AG04450 (cell line): ENCODE measurements at places on chromosomes 6 and 20. TPM values are rescaled to one million over a fixed set of nuclear protein-coding genes. Genes with fewer than 3 reads are reported as not detected.

Gene OR2H1
- not detected in 2 replicates for polyA plus RNA-seq

Gene ZBTB46
- polyA plus RNA-seq, result 2.0 and 2.8 TPM in 2 replicates

Gene MGME1
- 9.9 and 13.5 TPM in 2 replicates for polyA plus RNA-seq

Gene GABRR1
- polyA plus RNA-seq, result not detected in 2 replicates

Gene FOXP4
- polyA plus RNA-seq, result 1.9 and 3.1 TPM in 2 replicates

Gene ZNF334
- 3.3 and 4.0 TPM in 2 replicates for polyA plus RNA-seq

Gene SLC17A2
- not detected in 2 replicates for polyA plus RNA-seq

Gene PDE10A
- 7.8 and 8.9 TPM in 2 replicates for polyA plus RNA-seq

Gene LY6G6C
- not detected in 2 replicates for polyA plus RNA-seq

Gene MOXD1
- polyA plus RNA-seq, result 55.9 and 67.5 TPM in 2 replicates

DNA sequence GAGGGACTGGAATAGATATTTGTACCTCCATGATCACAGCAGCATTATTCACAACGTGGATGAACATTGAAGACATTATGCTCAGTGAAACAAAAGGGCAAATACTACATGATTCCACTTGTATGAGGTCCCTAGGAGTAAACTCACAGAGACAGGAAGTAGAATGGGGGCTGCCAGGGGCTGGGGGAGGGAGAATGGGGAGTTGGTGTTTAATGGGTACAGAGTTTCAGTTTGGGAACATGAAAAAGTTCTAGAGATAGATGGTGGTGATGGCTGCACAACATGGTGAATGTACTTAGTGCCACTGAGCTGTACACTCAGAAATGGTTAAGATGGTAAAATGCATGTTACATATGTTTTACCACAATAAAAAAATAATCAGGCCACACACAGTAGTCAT, 164.3 kb upstream of the RREB1 start:
- DNase-seq, result no peak

- no peak for DNase-seq
These were observed 254.8 kb downstream of the FOXC1 start for GRCh38 chr6:1864496-1864895.

- no peak for DNase-seq
These were observed 47.8 kb downstream of the CARMIL1 start for GRCh38 chr6:25326960-25327359.

- DNase-seq, result peak; percentile 33
These were observed 2.7 kb upstream of the ABHD16B start for GRCh38 chr20:63858393-63859165.

- DNase-seq, result no peak
These were observed 265.5 kb downstream of the ALDH8A1 start for GRCh38 chr6:134684423-134684795.

- no peak for DNase-seq
These were observed 87.1 kb downstream of the PSMG4 start for GRCh38 chr6:3345836-3346235.

GRCh38 chr6:107621229-107621937, 131.5 kb downstream of the SOBP start:
- DNase-seq, result no peak

DNA sequence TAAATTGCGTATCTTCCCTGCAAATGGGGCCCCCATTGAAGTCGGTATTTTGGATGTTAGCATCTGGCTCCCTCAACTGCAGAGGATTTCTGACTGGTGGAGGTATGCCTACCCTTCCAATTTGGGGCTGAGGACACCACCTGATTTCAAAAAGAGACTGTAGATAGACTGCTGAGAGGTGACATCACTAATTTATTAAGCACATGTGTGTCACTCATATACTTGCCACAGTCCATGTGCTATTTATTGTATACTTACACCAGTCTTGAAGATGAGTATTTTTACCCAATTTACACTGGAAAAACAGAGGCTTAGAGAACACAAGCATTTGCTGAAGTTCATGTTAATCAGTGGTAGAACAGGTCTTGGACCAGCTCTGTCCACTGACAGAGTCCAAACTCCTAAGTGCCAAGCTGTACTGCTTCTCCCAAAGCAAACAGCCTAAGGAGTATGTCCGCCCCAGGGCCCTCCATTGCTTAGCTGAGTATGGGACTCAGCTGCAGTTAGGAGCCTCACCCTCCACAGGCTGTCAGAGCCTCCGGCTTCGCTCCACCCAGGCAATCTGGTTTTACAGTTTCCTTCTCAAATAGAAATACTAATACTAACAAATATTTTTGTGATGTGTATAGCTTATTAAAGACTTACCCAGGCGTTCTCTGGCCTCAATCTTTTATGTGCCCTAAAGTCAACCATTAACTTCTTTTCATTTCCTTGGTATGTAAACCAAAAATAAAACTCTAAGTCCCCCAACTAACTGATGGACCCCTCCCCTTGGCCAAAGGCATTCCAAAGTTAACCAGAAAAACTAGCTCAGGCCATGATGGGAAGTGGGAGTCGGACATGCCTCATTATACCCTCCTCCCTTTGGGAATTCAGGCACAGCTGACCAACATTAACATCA, 17.5 kb downstream of the RIN2 start:
- no peak for DNase-seq

DNA sequence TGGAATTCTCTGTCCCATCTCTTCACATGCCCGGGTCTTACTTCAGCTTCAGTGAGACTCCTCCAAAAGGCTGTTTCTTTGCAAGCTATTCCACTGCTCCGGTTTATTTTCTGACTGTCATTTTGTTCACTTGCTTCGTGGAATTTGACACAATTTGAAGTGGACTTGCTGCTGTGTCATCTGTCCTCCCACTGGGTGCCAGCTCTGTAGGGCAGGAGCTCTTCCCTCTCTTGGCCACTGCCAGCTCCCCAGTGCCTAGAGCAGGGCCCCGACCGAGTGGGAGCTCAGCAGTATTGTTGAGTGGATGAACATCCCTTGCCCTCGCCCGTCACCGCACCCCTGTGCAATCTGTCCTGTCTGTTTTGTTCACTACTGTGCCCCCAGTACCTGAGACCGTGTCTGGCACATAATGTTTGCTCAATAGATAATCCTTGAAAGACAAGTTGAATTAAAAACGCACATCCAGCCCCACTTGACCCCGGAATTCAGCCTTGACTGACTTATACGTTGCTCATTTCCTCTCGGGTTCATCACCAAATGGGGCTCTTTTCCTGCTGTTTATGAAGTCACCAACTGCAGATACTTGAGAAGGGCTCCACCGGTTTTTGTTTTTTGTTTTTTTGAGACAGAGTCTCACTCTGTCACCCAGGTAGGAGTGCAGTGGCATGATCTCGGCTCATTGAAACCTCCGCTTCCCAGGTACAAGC, 170.3 kb upstream of the KCNG1 start:
- DNase-seq, result no peak

GRCh38 chr20:25284131-25284601, 36.3 kb downstream of the PYGB start:
- DNase-seq, result no peak

DNA sequence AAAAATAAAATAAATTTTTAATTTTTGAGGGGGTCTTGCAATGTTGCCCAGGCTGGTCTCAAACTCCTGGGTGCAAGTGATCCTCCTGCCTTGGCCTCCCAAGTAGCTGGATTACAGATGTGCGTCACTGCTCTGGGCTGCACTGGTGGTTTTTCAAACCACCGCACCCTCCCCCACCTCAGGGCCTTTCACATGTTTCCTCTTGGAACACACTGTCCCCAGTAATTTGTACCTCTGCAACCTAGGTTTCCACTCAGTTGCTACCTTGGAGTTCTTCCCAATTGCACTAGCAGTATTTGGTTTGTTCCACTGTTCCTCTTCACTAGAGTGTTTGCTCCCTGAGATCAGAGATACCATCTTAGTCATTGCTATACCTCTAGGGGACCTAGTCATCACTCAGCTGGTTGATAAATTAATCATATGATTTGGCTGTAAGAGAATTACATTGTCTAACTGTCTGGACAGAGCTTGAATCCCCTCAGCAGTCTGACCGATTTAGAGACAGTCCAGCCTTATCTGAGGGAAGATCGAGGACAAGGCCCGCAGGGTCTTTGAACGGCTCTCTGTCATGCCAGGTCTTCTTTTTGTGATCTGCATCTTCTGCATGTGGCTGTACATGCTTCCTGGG, 32.0 kb downstream of the CEP43 start:
- DNase-seq, result no peak

DNA sequence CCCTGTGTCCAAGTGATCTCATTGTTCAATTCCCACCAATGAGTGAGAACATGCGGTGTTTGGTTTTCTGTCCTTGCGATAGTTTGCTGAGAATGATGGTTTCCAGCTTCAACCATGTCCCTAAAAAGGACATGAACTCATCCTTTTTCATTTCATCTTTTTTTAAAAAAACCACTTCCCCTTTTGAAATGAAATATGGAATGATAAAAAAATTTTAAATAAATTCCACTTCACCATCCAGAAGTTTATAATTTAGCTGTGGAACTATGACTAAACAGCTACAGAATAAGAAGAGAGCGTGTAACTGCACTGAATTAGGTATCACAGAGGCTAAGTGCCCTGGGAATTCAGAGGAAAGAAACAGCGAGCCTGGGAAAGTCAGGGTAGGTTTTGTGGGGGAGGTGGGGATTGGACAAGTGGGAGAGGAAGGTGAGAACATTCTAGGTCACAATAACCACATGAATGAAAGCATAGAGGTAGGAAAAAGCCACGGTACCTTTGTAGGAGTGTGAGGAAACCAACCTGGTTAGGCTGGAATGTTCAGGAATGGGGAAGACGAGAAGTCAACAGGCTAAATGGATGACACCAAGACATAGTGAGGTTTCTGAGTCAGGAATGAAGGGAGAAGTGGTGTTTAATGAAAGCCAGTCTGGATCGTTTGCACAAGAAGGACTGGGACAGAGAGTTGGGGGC, 11.0 kb downstream of the TRIM10 start:
- DNase-seq, result no peak

DNA sequence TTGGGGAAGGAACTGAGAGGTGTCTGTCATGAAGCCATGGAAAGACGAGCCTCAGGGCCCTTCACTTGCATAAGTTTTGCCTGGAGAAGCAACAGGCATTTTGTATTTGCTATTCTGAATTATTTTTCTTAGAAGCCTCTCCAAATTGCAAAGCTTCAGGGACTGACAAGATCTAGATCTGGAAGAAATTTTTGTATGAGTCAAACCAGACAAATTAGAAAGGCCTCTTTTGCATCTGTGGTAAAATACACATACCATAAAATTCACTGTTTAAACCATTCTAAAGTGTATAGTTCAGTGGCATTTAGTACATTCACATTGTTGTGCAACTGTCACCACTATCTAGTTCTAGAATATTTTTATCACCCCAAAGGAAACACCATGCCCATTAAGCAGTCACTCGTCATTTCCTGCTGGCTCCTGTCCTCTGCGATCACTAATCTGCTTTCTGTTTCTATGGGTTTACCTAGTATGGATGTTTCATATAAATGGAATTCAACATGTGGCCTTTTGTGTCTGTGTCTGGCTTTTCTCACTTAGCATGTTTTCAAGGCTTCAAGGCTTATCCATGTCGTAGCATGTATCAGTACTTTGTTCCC, 269.1 kb downstream of the PHF3 start:
- DNase-seq, result no peak

- DNase-seq, result no peak
These were observed 61.6 kb downstream of the SNAP25 start for GRCh38 chr20:10280018-10280908.

DNA sequence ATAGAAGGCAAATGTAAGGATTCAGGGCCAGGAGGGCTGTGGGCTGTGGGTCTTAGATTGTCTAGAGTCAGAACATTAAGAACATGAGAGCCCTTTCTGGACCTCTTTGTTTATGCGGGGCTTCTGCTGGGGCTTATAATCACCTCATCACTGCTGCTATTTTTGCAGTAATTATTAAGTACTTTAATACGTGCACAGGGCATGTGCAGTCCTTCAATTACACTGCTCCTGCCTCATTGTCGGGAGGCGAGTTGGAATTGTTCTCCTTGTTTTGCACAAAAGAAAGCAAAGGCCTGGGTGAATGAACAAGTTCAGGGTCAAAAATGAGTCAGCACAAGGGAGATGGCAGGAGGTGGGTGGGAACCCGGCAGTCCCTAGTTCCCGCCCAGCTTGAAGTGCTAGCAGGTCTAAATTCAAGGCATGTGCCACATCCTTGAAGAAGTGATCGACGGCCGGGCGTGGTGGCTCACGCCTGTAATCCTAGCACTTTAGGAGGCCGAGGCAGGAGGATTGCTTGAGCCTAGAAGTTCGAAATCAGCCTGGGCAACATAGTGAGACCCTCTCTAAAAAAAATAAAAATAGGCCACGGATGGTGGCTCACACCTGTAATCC, 34.4 kb upstream of the PTPN1 start:
- DNase-seq, result no peak

DNA sequence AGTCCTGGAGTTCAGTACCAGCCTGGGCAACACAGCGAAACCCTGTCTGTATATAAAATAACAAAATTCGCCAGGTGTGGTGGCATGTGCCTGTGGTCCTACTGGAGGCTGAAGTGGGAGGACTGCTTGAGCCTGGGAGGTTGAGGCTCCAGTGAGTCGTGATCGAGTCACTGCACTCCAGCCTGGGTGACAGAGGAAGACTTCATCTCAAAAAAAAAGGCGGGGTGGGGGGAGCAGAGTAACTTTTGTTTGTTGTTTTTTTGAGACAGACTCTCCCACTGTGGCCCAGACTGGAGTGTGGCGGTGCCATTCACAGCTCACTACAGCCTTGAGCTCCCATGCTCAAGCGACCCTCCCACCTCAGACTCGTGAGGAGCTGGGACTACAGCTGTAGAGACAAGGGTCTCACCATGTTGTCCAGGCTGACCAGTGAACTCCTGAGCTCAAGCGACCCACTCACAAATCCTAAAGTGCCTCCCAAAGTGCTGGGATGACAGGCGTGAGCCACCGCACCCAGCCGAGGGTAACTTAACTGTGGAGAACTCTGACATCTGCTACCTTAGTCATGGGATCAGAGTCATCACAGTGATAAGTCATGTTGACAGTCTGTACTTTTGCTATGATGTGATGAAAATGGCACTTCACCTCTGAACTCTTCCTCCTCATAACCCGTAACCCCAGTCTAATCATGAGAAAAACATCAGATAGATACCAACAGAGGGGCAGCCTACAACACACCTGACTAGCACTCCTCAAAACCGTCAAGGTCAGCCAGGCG, 16.5 kb downstream of the PEDS1 start:
- DNase-seq, result no peak

DNA sequence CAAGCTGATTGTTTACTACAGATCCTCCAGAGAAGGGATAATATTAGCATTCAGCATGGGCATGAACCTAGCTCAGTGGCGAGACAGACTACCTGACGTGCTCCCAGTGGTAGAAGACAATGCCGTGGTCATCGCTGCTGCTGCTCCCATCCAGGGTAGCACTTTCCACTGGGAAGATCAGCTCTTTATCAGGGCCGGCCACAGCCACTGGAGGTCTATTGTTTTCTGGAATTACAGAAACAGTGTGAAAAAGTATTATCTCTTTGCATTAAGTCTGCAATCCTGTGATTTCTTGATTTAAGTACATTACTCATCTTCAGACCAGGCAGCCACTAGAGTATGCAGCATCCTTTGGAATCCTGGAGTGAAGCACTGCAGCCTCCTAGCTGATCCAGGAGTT, 75.0 kb downstream of the ALDH5A1 start:
- no peak for DNase-seq

GRCh38 chr6:69072796-69073195, 437.7 kb downstream of the ADGRB3 start:
- DNase-seq, result no peak

DNA sequence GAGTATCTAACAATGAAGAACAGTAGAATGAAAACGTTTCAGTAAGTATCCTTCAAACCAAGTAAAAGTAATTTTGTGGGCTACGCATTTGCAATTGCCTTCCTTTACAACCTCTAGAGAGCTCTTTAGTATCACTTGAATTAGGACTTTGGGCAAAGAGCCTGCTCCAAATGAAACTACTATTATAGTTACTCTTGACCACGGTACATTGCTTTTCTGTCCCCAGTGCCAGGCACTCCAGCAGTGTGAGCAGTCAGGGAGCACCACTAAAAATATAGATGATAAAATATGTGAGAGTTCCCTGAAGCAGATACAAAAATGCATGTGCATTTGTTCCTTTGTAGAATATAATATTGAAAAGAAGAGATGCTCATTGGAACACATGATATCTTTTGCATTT, 450.1 kb upstream of the MANEA start:
- DNase-seq, result no peak
